ENCODE measurements at places on chromosomes 7 and 10. TPM values are rescaled to one million over a fixed set of nuclear protein-coding genes. Genes with fewer than 3 reads are reported as not detected.

PON1 gene
- total RNA-seq, result not detected

BCAP29 gene
- total RNA-seq, result 20.8 TPM

ZNF485 gene
- total RNA-seq, result 9.9 TPM

C10orf143 gene
- 3.3 TPM for total RNA-seq

FAM237B gene
- total RNA-seq, result not detected

TRIM73 gene
- 1.8 TPM for total RNA-seq

HOXA4 gene
- total RNA-seq, result 0.78 TPM

ARHGAP22 gene
- 1.6 TPM for total RNA-seq

ELN gene
- total RNA-seq, result 92.6 TPM

COBL gene
- total RNA-seq, result 22.3 TPM

GPER1 gene
- total RNA-seq, result not detected

ELOVL3 gene
- not detected for total RNA-seq

ANLN gene
- total RNA-seq, result 1.6 TPM

BAG3 gene
- total RNA-seq, result 17.5 TPM

ARHGAP12 gene
- total RNA-seq, result 34.3 TPM

EFCAB10 gene
- total RNA-seq, result not detected

ERVW-1 gene
- not detected for total RNA-seq

SNX8 gene
- 6.2 TPM for total RNA-seq

CACNA2D1 gene
- 32.0 TPM for total RNA-seq

OR2A1 gene
- total RNA-seq, result not detected

PDE6C gene
- total RNA-seq, result not detected

ARID5B gene
- total RNA-seq, result 17.1 TPM

SLC37A3 gene
- total RNA-seq, result 55.7 TPM

OLAH gene
- total RNA-seq, result not detected

EPO gene
- total RNA-seq, result 1.3 TPM

DKK1 gene
- total RNA-seq, result not detected

FKBP6 gene
- not detected for total RNA-seq

LHPP gene
- 4.9 TPM for total RNA-seq

CYP2C8 gene
- 12.9 TPM for total RNA-seq

MALRD1 gene
- total RNA-seq, result 1.3 TPM

WDFY4 gene
- total RNA-seq, result 2.3 TPM

IDI2 gene
- not detected for total RNA-seq

C7orf33 gene
- not detected for total RNA-seq

ARHGEF5 gene
- 19.1 TPM for total RNA-seq

NPFFR1 gene
- total RNA-seq, result not detected

ZNF804B gene
- 4.9 TPM for total RNA-seq

FAM171A1 gene
- total RNA-seq, result 29.1 TPM

ENTPD1 gene
- 3.0 TPM for total RNA-seq

HMX3 gene
- not detected for total RNA-seq

HSPA12A gene
- total RNA-seq, result 22.7 TPM

OR2F2 gene
- not detected for total RNA-seq

CYP3A7 gene
- total RNA-seq, result 1.3 TPM

Data from body of pancreas (tissue), 4 donors.